Activated T-cell treated with anti-CD3 and anti-CD28 coated beads, Interleukin-2, amount 50 U/mL, for 24 hours (primary cell): ENCODE measurements at places on chromosomes 7 and 10.

- H3K27ac ChIP-seq, result no peak overlapping the region
- H3K4me3 ChIP-seq, result no peak overlapping the region
- no peak for DNase-seq
- H3K4me1 ChIP-seq, result no peaks in the 10 kb centered on the region
- peaks cover 27% of the 10 kb centered on the region for H3K27me3 ChIP-seq
These were observed 6.2 kb downstream of the OPALIN start for GRCh38 chr10:96352582-96352981.

- peaks cover 5% of the 10 kb centered on the region for H3K36me3 ChIP-seq
- peaks cover 7% of the 10 kb centered on the region for H3K27me3 ChIP-seq
- H3K27ac ChIP-seq, result no peak overlapping the region
- no peak overlapping the region for H3K4me3 ChIP-seq
- DNase-seq, result no peak
These were observed 36.6 kb upstream of the CALD1 start for GRCh38 chr7:134742688-134743350.

DNA sequence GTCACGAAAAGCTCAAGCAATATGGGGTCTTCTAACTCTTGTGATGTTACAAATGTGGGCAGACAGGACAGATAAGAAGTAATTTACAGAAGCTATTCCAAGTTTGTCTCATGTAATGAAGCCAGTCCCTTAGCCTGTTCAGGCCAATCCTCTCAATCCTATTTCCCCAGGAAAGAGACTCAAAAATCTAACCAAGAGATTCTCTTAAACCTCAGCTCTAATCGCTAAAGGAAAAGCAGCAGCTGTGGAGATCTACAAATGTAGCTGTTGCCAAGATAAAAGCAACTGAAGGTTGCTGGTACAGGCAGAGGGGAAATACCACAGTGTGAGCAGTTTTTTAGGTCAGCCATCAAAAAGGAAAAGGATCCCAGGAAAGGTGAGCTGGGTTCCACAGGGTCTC, 39.3 kb downstream of the ANK3 start:
- H3K36me3 ChIP-seq, result no peaks in the 10 kb centered on the region
- peaks cover 14% of the 10 kb centered on the region for H3K4me1 ChIP-seq
- DNase-seq, result no peak
- no peaks in the 10 kb centered on the region for H3K27me3 ChIP-seq
- H3K4me3 ChIP-seq, result no peak overlapping the region

- DNase-seq, result no peak
- no peak overlapping the region for H3K4me3 ChIP-seq
- H3K4me1 ChIP-seq, result no peaks in the 10 kb centered on the region
- no peak overlapping the region for H3K27ac ChIP-seq
- H3K36me3 ChIP-seq, result no peaks in the 10 kb centered on the region
- no peaks in the 10 kb centered on the region for H3K27me3 ChIP-seq
These were observed 93.7 kb downstream of the SKIDA1 start for GRCh38 chr10:21431799-21432198.

- peaks cover 4% of the 10 kb centered on the region for H3K27me3 ChIP-seq
- H3K27ac ChIP-seq, result no peak overlapping the region
- no peak for DNase-seq
- no peaks in the 10 kb centered on the region for H3K4me1 ChIP-seq
- H3K36me3 ChIP-seq, result no peaks in the 10 kb centered on the region
These were observed 25.3 kb upstream of the NEBL start for GRCh38 chr10:20922451-20922850.

DNA sequence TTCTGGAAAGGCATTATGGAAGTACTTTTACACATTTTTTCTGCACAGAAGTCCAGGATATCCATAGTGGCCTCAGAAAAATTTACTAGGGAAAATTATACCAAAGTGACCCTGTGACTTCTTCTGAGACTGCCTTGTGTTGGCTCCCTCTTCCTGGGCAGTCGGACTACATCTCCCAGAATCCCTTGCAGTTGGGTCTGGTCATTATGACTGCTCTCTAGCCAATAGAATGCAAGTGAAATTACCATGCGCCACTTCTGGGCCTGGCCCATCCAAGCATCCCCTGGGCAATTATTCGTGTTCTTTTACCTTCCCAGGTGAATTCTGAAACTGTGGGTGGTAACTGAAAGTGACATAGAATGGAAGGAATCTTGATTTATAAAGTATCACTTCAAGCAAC, 430.9 kb downstream of the ACTR3B start:
- H3K4me1 ChIP-seq, result no peaks in the 10 kb centered on the region
- H3K4me3 ChIP-seq, result no peak overlapping the region
- no peaks in the 10 kb centered on the region for H3K36me3 ChIP-seq
- no peaks in the 10 kb centered on the region for H3K27me3 ChIP-seq

- H3K27ac ChIP-seq, result no peak overlapping the region
- H3K36me3 ChIP-seq, result no peaks in the 10 kb centered on the region
- peaks cover 5% of the 10 kb centered on the region for H3K27me3 ChIP-seq
- H3K4me1 ChIP-seq, result no peaks in the 10 kb centered on the region
These were observed 43.6 kb downstream of the PRR15 start for GRCh38 chr7:29607259-29607658.

GRCh38 chr7:148609045-148609725, 18.6 kb downstream of the C7orf33 start:
- H3K27me3 ChIP-seq, result peaks cover 22% of the 10 kb centered on the region
- H3K4me3 ChIP-seq, result no peak overlapping the region
- no peak overlapping the region for H3K27ac ChIP-seq
- peaks cover 10% of the 10 kb centered on the region for H3K4me1 ChIP-seq
- no peaks in the 10 kb centered on the region for H3K36me3 ChIP-seq

- no peaks in the 10 kb centered on the region for H3K4me1 ChIP-seq
- H3K27me3 ChIP-seq, result peaks cover 41% of the 10 kb centered on the region
- no peak overlapping the region for H3K4me3 ChIP-seq
- H3K36me3 ChIP-seq, result no peaks in the 10 kb centered on the region
These were observed 24.5 kb downstream of the CAV1 start for GRCh38 chr7:116549370-116549769.

DNA sequence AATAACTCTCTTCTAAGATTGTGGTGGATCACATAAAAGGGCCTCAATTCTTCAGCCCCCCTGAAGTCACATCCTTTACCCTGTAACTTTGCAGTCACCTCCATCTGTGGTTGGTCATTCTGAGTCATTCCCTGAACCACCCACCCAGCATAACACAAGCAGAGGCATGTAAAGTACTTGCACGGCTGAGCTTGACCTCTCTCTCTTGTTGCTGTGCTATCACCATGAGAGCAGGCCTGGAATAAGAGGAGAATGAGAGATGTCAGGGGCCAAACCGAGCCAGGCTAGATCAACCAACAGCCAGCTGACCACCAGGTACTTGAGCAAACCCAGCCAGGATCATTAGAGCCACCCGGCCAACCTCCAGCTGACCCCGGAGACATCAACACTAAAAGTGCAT, 13.5 kb upstream of the STK17A start:
- peaks cover 32% of the 10 kb centered on the region for H3K4me1 ChIP-seq
- no peaks in the 10 kb centered on the region for H3K36me3 ChIP-seq
- no peak for DNase-seq
- H3K27ac ChIP-seq, result no peak overlapping the region
